ENCODE measurements at places on chromosomes 5 and 9.

- DNase-seq = no peak
These were observed 41.2 kb downstream of the COL5A1 start for GRCh38 chr9:134682651-134683364.

GRCh38 chr5:103374473-103374963 is 116.0 kb downstream of the MACIR start:
- no peak for DNase-seq

DNA sequence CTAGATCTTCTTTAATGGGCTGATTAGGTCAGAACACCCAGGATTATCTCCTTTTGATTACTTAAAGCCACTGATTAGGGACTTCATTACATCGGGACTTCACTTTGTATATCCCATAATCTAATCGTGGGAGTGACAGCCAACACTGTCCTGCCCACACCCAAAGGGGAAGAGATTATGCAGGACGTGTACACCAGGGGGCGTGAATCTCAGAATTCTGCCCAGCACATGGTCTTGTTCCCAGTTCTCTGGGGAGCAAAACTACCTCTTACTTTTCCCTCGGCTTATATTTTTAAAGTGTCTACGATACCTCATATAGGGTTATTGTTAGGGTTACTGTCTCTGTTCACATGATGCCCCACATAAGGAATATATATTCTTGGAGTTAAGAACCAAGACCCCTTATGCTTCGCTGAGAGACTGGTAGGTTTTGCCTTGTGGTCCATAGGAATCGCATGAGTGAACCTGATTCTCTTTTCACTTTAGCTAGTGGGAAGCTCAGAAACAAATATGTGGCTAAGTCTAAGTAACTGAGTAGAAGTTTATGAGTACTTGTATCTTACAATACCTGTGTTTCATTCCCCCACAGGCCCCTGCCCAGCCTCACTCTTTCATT is 192.7 kb downstream of the GNA14 start:
- no peak for DNase-seq

- no peak for DNase-seq
These were observed 20.2 kb downstream of the PLPP7 start for GRCh38 chr9:131309530-131310276.

- DNase-seq = no peak
These were observed 21.8 kb downstream of the ENTREP1 start for GRCh38 chr9:69346596-69347390.

DNA sequence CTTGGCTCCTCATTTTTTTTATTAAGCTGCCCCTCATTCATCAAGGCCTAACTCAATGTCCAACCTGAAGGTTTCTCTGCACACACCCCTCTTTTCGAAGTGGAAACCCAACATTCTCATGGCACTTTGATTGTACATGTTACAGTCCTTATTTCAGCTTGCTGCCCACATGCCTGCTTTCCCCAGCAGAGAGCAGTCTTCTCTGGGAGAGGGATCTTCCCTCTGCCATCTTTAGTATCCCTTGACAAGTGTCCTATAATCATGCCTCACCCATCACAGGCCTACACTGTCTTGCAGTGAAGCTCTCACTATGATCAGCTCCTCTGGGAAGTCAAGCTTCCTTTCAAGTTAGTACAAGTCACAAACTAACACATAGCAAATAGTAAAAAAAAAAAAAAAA is 175.1 kb downstream of the ACER2 start:
- DNase-seq = no peak

GRCh38 chr5:109701252-109701651 is 11.5 kb downstream of the MAN2A1 start:
- no peak for DNase-seq

DNA sequence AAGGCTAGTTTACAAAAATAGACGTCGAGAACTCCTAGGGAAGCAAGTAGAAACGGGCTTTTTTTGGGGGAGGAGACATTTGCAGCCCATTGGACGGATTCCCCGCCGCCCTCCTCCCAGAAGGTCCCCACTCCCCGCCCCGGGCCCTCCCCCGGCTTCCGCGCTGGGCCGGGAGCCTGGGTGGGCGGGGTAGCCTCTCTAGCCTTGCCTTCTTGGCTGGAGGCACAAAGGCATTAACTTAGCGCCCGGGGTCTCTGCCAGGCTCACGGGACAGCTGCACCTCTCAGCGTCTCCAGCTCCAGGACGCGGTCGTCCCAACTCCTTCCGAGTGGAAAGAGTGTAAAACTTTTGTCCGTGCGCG is at the start of gene DMRTA1:
Gene DMRTA1 (plus strand): TSS at position 236 of the 361 bp plus-strand sequence. CDS start 242 bp downstream, outside the sequence.
- no peak for DNase-seq

GRCh38 chr5:165834891-165835290 is 2329.5 kb downstream of the MAT2B start:
- DNase-seq = no peak

GRCh38 chr5:56818450-56819037 is 3.2 kb downstream of the MAP3K1 start:
- DNase-seq = no peak

DNA sequence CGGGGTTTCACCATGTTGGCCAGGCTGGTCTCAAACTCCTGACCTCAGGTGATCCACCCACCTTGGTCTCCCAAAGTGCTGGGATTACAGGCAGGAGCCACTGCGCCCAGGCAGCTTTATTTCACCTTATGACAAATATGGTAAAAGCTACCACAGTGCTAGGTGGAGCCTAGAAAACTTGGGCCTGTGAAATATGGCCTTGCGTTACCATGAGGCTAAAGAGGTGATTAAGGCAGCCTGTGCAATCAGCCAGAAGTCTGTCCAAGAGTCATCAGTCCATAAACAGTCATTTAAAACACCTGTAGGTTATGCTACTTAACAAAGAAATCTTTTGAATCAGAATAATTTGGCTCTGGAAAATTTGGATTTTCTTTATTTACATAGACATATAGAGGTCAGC is 114.8 kb upstream of the ANKH start:
- DNase-seq = no peak

GRCh38 chr5:53246042-53246836 is 136.7 kb upstream of the MOCS2 start:
- no peak for DNase-seq

DNA sequence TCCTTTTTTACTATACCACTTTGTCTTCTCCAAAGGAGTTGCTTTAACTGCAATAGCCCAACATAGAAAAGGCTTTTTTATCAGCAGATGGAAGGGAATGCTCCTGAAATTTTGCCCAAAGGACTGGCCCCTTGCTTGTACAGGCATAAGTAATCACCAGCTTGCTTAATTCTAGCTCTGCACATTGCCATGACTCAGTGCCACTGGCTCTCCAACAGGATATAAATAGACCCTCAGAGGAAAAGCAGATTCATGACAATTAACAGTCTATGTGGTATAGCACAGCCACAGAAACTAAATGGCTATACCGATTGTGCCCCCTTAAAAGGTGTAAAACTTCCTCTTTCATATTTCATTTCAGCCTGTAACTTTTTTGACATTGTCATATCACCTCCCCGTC is 227.0 kb downstream of the ZNF608 start:
- no peak for DNase-seq

DNA sequence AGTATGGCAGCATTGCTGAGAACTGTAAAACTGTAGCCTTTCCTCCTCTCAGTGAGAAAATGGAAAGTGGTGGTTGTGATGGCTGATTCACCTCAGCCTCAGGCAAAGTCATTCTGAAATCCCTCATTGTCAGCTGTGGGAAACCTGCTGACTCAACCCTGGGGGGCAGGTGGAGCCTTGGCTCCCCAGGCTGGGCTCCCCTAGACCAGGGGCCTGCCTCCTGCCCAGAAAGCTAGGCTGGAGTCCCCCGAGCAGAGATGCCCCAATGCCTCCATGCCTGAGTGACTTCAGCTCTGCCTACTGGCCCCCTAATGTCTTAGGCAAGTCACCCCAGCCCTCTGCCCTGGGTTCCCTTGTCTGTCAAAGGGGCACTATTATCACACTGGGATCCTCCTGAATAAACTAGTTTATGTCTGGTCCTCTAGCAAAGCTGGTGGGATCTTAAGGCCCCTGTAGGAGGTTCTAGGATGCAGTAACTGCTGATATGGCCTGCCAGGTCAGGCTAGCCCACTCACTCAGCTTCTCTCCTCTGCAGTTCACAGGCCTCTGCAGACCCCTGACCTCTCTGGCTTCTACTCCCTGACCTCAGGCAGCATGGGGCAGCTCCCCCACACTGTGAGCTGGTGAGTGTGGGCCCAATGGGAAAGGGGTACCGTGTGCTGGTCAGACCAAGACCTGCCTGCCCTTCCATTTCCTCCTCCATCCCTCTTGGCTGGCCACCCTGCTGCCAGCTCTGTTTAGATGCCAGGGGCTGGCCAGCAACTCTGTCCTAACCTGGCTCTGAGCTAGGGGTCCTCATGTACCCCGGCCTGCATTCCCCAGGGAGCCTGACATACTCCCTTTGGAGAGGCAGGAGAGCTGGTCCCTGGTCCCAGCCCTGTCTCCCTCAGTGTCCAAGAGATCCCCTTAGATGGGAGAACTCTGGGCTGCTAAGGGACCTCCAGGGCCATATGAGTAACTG is 24.2 kb downstream of the TCF7 start:
- DNase-seq = peak; percentile 60

- no peak for DNase-seq
These were observed 71.7 kb downstream of the TEX10 start for GRCh38 chr9:100281066-100281465.

DNA sequence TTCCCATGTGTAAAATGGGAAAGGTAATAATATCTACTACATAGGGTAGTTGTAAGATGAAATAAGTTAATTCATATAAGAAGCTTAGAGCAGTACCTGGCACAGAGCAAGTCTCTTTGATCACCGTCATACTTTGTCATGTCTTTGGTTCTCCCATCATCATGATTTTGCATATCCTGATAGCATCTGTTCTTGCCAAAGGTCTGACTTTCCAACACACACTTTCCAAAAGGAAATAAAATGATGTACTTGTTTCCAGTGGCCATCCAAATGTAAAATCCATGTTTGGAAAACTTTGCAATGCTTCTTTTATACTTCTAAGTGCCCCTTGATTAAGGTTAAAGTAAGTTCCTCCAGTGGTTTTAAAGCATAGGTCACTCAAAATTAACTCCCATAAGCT is 266.9 kb upstream of the PTGER4 start:
- DNase-seq = no peak

- DNase-seq = no peak
These were observed 63.1 kb downstream of the GNAQ start for GRCh38 chr9:77968506-77968905.

DNA sequence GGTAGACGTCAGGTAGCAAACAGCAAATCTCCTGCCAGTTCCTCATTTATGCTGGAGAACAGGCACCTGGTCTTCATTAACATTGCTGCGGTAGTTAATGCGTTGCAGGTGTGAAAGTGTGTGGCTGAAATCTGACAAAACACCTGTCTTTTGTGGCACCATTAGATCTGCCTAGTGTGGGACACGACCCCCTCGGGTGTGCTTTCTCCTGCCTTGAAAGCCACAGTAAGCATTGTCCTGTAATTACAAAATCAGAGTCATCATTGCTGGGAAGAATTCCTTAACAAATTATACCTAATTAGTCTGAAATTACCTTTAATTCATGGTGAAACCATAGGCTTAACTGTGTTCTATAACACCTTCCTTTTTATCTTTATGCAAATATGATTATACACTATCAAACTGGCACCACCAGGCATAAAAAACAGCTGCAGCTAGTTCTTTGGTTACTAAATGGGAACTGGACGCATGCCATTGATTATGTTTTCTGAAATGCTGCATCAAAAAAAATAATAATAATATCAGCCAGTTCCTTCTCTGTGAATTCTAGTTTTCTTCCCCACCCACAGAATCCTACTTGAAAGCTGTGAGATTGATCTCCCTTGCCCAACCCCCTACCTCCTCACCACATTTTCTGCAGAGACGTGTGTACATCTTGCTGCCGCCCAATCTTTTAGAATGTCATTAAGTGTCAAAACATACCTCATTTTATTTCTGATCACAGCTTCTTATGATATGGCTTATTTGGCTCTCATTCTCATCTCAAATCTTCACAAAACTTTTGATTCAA is 374.0 kb downstream of the NFIB start:
- DNase-seq = no peak

- no peak for DNase-seq
These were observed 55.3 kb upstream of the RAD23B start for GRCh38 chr9:107227774-107228173.

DNA sequence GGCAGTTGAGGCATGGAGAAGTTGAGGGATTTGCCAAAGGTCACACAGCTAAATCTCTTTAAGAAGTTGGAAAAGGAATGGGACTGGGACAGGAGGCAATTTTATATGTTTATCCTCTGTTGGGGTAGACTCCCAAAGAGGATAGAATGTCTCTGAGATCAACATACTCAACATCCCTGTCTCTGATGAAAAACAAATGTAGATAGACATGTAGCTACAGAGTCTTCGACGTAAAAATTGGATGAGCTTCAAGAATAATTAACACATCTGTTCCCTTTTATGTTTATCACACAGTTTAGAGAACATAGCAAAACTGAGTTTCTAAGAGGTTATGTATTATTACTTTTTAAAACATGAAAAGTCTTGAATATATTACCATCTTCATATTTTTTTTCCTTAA is 204.6 kb upstream of the CD180 start:
- DNase-seq = no peak

DNA sequence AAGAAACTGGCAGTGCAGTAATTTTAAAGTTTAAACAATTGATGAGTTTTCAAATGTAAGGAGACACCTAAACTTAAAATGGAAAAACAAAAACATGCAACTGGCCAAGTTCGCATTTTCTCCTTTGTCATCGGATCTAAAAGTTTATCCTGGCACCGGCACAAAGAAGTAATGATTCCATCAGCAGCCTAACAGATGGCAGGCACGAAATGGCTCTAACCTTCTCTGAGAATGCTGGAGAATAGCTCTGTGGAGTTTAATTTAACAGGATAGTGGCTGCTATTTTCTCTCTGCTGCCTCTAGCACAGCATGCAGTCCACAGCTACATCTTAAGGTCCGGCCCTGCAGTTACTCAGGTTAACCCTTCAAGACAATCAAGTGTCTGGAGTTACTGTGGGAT is 82.2 kb downstream of the PRELID2 start:
- DNase-seq = no peak

GRCh38 chr9:137224830-137225694 is at the start of gene CYSRT1:
Gene CYSRT1 (plus strand): TSS chr9:137225174. CDS start chr9:137225622, 448 bp downstream.
- no peak for DNase-seq

GRCh38 chr5:177086654-177087397 is at the start of gene FGFR4:
Gene FGFR4 (plus strand): TSS chr5:177086915. CDS start chr5:177089603, 2,688 bp downstream.
- DNase-seq = peak; percentile 77

Measured in CD4-positive, alpha-beta memory T cell (primary cell).